ENCODE measurements at places on chromosomes 16 and 17.

DNA sequence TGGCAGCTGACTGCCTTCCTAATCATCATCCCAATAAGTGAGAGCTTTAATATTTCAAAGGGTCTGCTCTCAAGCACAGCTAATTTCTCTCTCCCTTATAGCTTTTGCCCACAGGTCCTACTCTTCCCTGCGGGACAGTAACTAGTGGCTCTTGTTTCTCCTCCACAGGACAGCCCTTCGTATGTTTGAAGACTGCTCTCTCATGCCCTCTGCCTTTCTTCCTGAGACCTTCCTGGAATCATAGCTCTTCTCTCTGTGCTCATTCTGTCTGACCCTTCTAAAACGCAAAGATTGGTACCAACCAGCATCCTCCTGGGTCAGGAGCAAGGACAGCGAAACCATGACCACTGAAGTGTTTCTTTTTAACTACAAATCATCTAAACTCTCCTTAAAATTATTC lies 168.9 kb downstream of the GRIN2A start:
- DNase-seq, result no peak

- no peak for DNase-seq
Observed at GRCh38 chr16:78513838-78514237, 414.4 kb downstream of the WWOX start.

DNA sequence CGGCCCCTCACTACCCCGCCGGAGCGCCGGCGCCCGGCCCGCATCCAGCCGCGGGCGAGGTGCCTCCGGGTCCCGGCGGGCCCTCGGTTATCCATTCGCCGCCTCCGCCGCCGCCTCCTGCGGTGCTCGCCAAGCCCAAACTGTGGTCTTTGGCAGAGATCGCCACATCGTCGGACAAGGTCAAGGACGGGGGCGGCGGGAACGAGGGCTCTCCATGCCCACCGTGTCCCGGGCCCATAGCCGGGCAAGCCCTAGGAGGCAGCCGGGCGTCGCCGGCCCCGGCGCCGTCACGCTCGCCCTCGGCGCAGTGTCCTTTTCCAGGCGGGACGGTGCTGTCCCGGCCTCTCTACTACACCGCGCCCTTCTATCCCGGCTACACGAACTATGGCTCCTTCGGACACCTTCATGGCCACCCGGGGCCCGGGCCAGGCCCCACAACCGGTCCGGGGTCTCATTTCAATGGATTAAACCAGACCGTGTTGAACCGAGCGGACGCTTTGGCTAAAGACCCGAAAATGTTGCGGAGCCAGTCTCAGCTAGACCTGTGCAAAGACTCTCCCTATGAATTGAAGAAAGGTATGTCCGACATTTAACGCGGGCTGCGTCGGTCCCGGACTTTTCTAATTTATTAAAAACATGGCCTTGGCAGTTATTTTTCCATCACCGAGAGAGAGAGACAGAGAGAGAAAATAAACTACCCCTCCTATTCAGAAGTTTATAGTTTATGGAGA lies 2.8 kb downstream of the IRX5 start:
- DNase-seq, result no peak

DNA sequence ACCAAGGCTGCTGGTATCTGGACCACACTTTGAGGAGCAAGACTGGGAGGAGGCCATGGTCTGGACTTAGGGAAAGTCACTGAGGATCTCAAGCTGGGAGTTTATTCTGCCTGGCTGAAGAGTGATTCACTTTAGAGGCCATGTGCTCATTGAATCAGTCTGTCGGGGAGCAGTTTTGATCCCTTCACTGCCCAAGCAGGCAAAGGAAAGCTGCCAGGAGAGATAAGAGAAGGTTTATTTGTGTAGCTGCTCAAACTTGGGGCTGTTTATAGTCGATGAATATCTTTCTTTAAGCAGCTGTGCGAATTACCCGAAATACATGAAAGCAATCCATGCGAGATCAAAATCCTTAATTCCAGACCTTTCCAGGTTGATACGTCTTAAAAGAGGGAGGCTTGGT lies 544.4 kb upstream of the EEF2KMT start:
- DNase-seq, result no peak

GRCh38 chr16:4293822-4294457 lies 21.1 kb upstream of the TFAP4 start:
- no peak for DNase-seq

- no peak for DNase-seq
Observed at GRCh38 chr16:73891129-73891542, 405.5 kb upstream of the PSMD7 start.

DNA sequence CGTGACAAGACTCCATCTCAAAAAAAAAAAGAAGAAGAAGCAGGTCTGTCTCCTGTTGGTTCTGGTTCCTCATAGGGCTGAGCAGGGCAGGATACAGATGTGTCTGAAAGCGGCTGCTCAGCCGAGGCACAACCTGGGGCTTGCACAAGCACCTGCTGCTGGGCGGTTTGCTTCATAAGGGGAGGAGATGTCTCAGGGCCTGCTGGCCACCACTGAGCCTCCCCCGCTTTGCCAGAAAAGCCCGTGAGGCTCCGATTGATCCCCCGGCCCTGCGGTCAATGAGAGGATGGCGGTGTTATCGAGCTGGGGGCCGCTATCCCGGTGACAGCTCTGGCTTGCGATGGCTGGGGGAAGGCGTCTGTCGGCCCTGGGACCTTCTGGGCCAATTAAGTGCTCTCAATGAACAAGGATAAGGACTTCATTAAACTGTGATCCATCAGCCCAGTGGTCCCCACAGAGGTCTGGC lies 162.0 kb downstream of the SDK2 start:
- no peak for DNase-seq

DNA sequence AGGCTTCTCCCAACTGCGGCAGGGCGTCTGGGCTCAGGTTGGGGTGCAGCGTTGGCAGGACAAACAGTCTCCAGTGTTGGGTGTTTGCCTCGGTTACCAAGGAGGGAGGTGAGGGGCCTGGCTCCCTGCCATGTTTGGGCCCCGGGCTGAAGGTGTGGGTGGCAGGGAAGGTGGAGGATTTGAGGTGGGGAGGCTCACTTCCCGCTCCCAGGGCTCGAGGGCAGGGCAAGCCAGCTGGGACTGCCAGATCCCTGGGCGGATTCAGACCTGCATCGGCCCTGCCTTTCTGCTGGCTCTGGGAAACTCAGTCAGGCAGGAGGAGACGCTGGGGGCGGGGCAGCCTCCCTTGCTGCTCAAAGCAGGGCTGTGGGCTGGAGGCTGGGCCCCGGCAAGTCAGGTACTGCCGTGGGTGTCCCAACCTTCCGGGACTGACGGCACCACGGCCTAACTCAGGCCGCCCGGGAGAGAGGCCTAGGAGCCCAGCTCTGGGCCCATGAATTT lies 31.3 kb upstream of the KRT17 start:
- peak; percentile 97 for DNase-seq

DNA sequence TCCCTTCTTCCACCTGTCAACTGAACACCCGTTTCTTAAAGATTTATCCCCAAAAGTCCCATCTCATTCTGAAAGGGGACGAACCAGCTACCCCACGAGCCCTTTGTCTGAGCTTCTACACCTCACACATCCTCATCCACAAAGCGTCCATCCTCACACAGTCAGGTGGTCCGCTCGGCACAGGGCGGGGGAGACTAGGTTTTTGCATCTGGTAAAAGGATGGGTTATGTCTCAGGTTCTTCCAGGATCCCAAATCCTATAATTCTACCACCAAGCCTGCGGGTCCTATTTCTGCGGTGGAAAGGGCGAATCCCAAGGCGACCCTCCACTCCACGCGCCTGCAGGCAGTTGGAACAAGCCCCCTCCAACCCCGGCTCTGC lies 458 bp downstream of the GFOD2 start:
- no peak for DNase-seq

DNA sequence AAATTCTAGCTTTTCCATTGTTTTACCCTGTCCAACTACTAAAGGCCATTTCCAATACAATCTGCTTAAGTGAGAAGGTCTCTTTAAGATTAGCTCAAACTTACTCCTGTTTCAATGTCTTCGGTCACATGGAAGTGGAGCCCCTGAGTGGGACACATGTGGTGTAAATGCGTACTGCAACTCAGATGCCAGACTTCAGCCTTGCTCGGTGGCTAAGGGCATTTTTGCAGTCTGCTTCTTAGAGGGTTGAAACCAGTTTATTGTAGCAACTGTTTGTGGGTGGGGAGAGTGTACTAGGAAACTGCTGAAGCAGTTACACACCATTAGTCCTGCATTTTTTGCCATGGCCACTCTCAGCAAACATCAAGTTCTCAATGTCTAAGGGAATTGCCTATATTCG lies 140.6 kb downstream of the PARN start:
- peak; percentile 28 for DNase-seq

- no peak for DNase-seq
Observed at GRCh38 chr16:28932339-28933141, 769 bp downstream of the CD19 start.

GRCh38 chr16:65314627-65315008 lies 192.8 kb upstream of the CDH11 start:
- DNase-seq, result no peak

GRCh38 chr17:35612924-35613521 lies 25.9 kb downstream of the AP2B1 start:
- peak; percentile 65 for DNase-seq

GRCh38 chr17:71187145-71187878 lies 933.5 kb upstream of the SOX9 start:
- DNase-seq, result no peak

DNA sequence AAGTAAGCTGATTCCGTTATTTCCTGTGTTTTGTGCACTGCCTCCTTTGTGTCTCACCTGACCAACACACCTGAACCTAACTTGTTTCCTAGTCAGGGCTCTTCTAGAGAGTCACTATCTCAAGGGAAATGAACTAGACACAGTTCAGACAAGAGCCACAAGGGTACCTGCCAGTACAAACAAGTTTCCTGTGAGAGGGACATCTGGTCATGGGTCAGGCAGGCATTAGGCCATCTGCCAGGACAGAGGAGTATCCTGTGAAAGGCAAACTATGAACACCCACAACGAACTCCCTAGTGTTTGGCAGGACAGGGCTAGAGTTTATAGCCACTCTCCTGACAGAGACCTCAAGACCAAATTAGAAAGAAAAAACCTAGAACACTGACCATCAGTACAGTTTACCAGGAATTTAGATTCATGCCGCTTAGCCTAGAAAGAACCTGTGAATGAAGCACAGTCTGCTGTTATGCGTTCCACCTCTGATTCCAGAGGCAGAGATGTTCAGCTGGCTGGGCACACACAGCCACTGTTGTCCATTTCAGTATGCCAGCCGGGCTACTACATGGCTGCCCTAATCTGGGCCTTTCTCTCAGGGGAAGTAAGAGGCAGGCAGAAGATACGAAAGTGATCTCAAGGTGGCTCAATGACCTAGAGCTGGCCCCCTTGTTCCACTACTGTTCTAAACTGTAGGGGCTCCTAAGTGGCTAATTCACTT lies 20.7 kb upstream of the GLG1 start:
- DNase-seq, result no peak

GRCh38 chr17:82229698-82230608 lies 1.1 kb downstream of the SLC16A3 start:
- no peak for DNase-seq

DNA sequence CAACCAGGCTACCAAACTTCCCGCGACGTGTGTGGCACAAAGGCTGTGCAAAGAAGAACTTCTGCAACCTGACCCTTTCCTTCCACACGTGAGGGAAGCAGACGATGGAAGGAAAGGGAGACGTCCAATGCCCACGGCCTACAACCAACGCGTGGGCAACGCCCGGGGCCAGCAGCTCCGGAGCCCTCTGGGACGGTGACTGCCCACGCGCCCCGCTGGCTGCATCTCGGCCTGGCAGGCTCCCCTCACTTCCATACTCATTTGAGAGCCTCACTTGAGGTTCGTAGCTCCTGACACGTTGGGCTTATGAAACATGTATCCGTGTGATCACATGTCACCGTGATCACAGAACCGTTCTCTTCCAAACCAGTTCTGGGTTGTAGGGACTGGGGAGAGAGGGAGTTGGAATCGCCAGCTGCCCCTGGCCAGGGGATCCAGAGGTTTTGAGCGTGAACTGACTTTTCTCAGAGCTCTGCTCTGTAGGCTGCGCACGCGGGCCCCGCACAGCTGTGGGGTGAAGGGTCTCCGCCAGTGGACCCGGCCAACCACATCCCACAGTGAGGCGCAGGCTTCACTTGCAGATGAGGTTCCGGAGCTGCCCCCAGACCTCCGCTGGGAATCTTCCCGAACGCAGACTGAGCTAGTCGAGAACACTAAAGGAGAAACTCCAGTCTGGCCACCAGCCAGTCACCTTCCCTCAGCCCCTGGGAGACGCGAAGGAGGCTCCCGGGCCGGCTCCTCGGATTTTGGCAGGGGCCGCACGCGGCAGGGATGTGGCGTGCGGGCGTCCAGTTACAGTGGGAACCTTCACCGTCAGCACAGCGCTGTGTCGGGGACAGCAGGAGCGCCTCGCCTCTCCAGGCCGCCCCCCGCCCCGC lies 1.0 kb downstream of the LMF1 start:
- DNase-seq, result no peak

DNA sequence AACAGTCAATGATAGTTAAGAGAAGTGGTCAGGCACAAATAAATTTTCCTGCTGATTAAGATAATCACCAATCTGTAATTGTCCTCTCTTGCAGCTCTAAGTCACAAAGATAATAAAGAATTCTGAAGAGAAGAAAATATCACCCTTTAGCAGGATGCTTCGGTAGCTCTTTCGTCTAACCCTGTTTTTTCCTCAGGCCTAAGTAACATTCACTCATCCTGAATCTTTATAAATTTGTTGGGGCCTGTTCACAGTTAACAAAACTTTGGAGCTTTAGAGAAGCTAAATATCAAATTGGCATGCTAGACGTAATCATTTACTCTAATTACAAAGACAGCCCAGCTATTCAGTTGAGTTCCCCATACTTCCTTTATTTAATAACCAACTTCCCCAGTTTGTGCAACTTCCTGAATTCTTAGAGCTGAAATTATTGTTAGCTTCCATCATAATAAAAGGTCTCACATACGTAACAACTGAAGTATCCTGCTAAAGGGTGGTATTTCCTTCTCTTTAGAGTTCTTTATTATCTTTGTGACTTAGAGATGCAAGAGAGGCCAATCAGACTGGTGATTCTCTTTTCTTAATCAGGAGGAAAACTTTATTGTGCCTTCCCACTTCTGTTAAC lies 118.6 kb downstream of the TANGO6 start:
- no peak for DNase-seq

DNA sequence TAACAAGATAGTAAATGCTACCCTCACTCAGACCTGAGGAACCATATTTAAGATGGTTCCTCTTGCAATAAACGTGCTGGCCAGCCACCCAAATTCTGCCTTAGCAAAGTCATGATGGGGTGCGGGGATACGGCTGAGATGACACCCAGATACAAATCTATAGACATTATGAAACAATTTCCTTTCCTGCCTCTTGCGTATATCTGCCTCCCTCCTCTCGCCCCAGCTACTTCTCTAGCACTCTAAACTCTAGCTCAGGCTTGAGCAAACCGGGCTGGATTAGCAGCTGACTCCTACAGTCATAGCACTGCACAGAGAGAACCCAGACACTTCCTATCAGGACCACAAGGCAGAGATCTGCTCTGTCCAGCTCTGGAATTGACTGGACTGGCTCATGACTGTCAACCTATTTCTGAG lies 22.3 kb downstream of the CD300LF start:
- no peak for DNase-seq

- DNase-seq, result no peak
Observed at GRCh38 chr16:54493061-54493460, 206.5 kb upstream of the IRX3 start.

GRCh38 chr16:81564421-81564911 lies 119.9 kb downstream of the CMIP start:
- DNase-seq, result no peak

GRCh38 chr17:41529491-41529915 lies 1.4 kb upstream of the KRT19 start:
- peak; percentile 41 for DNase-seq

All from small intestine (tissue), 16 donors.